ENCODE measurements at places on chromosomes 3 and 15.
A peak's percentile ranks its signal among the peaks of the same experiment; 100 is the strongest.

DNA sequence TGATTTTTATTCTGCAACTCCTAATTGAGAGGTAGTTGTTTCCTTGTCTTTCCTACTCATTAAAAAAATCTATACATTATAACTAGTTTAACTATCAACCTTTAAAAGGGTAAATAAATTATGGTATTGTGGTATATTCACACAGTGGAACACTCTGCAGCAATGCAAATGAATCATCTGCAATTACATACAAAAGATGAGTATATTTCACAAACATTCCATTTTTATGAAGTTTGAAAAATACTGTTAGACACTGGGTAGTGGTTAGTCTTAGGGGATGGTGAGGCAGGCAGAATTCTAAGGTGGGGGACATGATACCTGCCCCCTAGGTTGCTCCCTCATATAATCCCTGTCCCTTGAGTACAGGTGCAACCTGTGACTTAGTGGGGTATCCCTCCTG lies 44.0 kb upstream of the MAGI1 start:
- no peak for DNase-seq

GRCh38 chr15:77454951-77455350 lies 34.3 kb downstream of the HMG20A start:
- DNase-seq: no peak

DNA sequence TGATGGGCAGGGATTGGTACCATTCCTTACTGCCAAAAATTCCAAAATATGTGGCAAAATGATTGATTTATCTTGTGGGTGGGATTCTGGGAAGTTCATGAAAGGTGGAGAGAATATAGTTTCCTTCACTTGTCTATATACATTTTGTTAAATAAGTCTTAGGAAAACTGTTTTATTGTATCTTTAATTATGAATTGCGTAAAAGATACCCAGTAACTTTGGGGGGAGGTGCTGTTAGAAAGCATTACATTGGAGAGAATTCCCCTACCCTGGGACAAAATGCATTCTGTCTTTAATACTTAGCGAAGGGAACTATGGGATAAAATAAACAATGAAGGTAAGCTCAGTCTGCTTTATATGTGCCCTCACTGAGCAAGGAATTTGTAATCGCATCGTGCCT lies 4.6 kb downstream of the SETD5 start:
- DNase-seq: no peak

GRCh38 chr3:184562878-184563560 lies 1.4 kb downstream of the EPHB3 start:
- DNase-seq: no peak

GRCh38 chr15:74240002-74240568 lies 4.0 kb downstream of the CCDC33 start:
- DNase-seq: peak; percentile 82

GRCh38 chr3:122803977-122804376 lies 9.1 kb downstream of the SLC49A4 start:
- DNase-seq: no peak

DNA sequence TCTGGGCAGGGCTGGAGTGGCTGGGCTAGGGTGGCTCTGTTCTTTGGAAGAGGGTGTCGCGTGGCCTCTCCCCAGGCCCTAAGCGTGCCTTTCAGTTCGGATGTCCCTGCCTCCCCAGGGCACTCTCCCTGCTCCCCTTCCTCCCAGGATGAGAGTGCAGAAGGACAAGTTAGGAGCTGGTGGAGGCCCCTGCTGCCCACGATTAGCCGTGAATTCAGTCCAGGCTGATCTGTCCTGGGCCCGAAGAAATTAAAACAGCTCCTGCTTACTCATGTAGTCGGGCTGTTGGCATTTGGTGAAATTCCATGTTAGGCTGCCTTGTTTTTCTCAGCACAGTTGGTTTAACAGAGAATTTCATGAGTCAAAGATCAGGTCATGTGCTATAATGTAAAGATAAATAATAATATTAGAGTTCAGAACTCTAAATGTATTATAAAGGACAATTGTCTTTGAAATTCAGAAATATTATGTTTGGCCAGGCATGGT lies 24.5 kb downstream of the NIPA1 start:
- DNase-seq: no peak

GRCh38 chr3:108311797-108312196 lies 15.4 kb downstream of the HHLA2 start:
- DNase-seq: peak; percentile 2

DNA sequence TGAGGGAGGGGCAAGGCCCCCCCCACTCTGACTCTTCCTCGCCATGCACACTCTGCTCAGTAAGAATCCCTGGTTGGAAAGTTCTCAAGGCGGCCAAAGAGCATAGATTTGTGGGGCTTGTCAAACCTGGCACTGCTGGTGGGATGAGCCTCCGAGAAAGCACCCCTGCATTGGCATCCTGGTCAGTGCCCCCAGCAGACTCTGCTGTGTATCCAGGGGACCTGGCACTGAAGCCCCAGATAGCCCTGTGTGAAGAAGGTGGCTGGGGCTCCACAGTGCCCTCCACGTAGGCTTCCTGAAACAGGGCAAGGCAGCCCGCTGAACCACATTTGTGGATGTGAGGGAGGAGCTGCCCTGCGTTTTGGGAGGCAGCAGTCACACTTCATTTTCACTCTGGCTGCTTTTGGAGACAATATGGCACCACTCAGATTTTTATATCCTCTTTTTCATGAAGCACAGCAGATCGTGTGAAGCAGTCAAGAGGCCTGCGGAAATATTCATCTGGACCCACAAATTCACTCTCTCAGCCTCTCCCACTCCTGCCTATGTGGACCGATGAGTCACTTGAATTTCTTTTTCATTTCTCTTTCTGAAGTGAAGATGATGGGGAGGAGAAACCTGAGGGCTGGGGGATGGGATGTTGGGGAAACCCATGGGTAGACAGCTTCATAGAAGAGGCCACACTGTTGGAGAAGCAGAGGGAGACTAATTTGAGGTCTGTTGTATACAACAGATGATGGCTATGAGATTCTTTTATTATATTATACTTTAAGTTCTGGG lies 88.7 kb upstream of the BCL6 start:
- no peak for DNase-seq

GRCh38 chr3:51371943-51372557 lies 13.0 kb upstream of the MANF start:
- DNase-seq: peak; percentile 56

DNA sequence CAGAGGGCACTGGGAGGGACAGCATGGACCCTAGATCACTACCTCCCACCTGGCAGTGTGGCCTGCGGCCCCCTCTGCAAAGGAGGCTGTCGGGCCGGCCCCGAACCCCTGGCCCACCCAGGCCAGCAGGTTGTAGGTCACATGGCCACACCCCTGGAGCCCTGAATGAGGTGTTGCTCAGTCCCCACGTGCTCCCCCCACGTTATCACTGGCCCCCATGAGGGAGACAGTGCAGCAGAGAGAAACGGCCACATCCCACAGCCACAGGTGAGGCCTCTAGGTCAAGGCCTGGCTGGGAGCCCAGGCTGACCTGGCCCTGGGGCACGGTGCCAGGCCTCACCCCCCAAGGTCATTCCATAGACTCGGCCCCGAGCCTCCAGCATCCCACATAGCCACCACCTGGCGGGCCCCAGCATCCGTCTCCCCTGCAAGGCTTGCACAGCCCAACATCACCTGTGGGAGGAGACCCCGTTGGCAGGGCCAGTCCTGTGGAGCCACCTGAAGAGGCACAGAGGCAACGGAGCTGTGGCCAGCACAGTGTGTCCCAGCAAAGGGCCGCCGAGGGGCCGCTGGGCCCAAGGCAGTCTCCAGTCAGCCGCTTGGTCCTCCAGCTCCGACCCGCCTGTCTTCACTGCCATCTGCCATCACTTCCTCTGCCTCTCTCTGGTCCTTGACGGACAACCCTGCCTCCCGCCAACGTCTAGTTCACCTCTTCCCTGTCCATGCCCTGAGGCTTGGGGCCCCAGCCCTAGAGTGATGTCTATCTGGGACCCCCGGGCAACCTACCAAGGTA lies 53.1 kb downstream of the DNAJB8 start:
- no peak for DNase-seq

- DNase-seq: peak; percentile 3
Observed at GRCh38 chr3:103968751-103969150, 1398.0 kb upstream of the ALCAM start.

DNA sequence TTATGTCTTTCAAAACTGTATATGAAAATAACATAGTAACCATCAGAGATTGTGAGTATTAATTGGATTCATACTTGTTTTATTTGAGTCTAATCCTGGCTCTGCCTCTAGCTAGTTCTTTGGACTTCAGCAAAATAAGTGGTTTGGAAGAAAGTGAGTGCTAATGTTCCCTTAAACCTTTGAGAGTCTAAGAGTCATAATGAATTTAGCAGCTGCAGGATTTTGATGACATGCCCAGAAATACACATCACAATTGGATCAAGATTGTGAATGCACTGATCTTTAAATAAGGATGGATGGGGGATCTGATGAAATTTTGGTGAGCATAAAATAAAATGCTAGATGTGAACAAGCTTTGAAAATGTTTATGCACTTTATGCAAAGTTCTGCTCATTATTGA lies 79.9 kb upstream of the FAM98B start:
- DNase-seq: no peak

DNA sequence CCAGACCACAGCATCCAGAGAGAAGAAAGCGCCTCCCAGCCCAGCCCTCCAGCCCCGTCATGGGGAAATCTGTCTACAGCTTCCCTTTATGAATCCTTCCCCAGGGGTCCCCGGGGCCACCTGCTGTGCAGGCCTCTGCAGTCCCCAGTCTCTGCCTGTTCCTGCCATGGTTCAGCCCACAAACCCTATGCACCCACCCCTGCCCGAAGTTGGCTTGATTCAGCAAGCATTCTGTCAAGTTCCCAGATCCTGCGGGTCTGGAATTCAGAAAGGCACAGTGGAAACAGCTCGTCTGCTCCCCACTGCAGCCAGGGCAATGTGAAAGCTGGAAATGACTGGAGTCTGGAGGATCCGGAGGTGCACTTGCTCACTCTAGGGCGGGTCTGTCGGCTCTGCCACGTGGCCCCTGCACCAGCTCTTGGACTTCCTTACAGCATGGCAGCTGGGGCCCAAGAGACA lies 2.9 kb upstream of the OCA2 start:
- DNase-seq: no peak

GRCh38 chr3:50167069-50167840 lies 12.1 kb downstream of the SEMA3F start:
- DNase-seq: no peak

- no peak for DNase-seq
Observed at GRCh38 chr15:74209997-74210671, 7.5 kb upstream of the STRA6 start.

DNA sequence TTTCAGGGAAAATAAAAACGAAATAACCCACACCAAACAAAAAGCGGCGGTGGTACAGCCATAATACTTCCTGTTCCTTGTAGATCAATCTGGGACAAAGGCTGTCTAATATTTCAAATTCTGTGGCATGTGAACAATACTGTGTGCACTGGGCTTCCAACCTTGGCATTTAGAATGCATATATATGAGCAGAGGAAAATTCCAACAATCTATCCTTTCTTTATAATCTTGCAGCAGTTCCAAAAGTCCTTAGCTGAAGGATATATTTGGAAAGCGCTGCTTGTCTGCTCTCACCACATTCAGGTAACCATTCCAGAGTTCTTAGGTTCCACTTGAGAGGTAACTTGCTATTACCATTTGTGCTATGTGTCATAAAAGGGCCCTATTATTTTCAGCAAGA lies 231.8 kb downstream of the RBMS3 start:
- no peak for DNase-seq

GRCh38 chr3:137669519-137670060 lies 94.5 kb upstream of the SOX14 start:
- no peak for DNase-seq

DNA sequence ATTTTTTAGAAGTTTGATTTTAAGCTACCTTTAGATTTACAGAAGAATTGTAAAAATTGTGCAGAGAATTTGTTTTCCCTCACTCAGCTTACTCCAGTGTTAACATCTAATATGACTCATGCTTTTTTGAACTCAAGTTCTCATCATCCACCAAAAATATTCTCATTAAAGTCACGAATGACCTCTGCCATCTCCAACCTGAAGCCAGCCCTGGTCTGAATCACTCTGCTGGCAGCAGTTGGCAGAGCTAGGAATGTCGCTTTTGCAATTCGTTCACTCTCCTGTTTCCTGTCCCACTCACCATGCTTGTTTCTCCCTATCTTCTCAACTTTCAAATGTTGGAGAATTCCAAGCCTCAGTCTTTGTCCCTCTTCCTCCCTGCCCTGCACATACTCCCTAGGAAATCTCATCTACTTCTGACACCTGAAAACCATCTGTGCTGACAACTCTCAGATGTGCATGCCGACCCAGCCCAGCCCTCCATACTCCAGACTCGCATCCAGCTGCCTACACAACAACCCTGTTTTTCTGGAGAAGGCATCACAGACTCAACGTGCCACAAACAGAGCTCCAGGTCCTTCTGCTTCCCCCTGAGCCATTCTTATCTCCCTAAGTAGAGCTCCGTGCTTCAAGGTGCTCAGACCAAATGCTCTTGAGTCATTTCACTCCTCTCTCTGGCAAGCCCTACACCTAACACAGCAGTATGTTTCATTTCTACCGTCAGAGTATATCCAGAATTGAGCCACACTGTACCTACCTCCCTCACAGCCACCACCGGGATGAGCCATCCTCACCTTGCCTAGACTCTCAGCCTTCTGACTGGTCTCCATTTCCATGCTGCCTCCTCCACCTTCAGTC lies 24.9 kb downstream of the PRR23E start:
- no peak for DNase-seq

All from SK-N-SH (cell line).